ENCODE measurements at places on chromosomes 11 and 22. TPM values are rescaled to one million over a fixed set of nuclear protein-coding genes. Genes with fewer than 3 reads are reported as not detected.

DNA sequence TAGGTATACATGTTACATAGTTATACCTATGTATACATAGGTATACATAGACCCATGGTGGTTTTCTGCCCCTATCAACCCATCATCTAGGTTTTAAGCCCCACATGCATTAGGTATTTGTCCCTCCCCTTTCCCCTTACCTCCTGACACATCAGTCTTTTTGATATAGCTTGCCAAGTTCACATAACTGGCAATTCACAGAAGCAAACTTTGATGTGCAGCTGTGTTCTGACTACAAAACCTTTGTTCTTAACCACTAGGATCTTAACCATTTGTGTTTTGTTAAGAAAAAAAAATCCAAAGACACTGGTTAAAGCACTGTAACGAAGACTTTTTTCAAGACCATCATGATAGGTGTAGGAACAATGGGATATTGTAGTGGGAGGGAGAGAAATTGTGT is 42.9 kb upstream of the SLC5A1 start:
- no peak for DNase-seq

- no peak for DNase-seq
These were observed 60.7 kb downstream of the DBX1 start for GRCh38 chr11:20099527-20099926.

- DNase-seq: no peak
These were observed 650 bp upstream of the CHID1 start for GRCh38 chr11:911031-911889.

The SLC22A6 gene
- total RNA-seq: not detected
